ENCODE measurements at places on chromosomes 1 and 21.

DNA sequence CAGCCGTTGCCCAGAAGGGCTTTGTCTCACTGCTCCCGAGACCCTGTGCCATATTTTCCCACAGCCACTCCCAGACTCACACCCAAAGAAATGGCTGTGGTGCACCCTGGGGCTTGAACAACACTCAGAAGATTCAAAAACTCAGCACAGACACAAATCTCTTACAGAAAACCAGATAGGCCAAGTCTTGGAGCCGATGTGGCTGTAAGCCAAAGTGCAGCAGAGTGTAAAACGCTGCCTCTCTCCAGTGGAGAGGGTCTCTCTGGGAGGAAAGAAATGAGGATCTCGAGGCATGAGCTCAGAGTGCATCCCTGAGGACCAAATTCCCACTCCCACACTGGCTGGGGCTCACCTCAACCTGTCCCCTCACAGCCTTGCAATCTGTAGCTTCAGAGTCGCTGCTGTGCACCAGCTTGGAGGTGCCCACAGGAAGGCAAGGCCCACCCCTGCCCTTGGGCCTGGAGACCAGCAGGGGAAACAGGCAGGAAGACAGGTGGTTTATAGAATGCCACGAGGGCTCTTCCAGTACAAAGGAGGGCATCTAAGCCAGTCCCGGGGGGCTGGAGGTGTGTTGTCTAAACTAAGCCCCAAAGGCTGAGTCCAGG is 171.3 kb upstream of the AJAP1 start:
- no peak overlapping the region for H3K27ac ChIP-seq
- no peak overlapping the region for H3K4me3 ChIP-seq
- no peaks in the 10 kb centered on the region for H3K36me3 ChIP-seq
- no peaks in the 10 kb centered on the region for H3K4me1 ChIP-seq

- H3K36me3 ChIP-seq = no peaks in the 10 kb centered on the region
- H3K4me3 ChIP-seq = no peak overlapping the region
- H3K4me1 ChIP-seq = no peaks in the 10 kb centered on the region
- no peaks in the 10 kb centered on the region for H3K27me3 ChIP-seq
- DNase-seq = no peak
- H3K27ac ChIP-seq = no peak overlapping the region
These were observed 5.8 kb upstream of the TGFB2 start for GRCh38 chr1:218339267-218339831.

- H3K36me3 ChIP-seq = peaks cover 8% of the 10 kb centered on the region
- H3K27me3 ChIP-seq = no peaks in the 10 kb centered on the region
- peaks cover 86% of the 10 kb centered on the region for H3K4me1 ChIP-seq
- peak overlapping the region; percentile 78 for H3K27ac ChIP-seq
- H3K4me3 ChIP-seq = peak overlapping the region; percentile 53
These were observed 16.6 kb upstream of the RAP1A start for GRCh38 chr1:111602974-111603373.

DNA sequence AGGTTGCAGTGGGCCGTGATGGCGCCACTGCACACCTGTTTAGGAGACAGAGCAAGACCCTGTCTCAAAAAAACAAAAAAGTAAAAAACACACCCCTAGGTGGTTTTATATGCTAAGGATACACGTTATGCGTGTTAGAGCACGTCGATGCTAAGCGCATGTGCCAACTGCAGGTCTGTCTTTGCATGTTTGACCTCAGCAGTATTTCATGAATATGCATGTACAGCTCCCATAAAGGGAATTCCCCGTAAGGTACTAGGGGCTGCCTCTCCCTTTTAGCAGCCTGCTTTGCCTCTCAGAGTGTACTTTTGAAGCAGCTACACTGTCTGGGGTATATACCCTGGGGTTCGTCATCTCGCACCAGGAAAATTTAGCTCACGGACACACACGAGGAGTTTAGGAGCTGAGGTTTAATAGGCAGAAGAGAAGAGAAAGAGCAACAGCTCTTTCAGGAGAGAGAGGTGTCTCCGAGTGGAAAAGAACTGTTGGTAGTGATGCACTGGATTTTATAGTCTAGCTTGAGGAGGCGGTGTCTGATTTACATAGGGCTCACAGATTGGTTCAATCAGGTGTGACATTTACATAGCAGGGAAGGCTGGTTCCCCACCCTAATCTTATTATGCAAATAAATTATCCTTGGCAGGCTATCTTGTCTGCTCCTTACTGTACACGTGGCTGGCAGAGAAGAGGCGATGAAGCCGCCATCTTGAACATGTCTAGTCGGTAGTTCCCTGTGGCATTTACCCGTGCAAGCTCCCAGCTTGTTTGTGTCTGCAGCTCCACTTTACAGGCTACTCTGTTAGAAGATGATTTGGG is 4.2 kb upstream of the OTUD3 start:
- H3K27me3 ChIP-seq = peaks cover 63% of the 10 kb centered on the region
- DNase-seq = no peak
- H3K36me3 ChIP-seq = peaks cover 4% of the 10 kb centered on the region
- no peak overlapping the region for H3K27ac ChIP-seq
- no peak overlapping the region for H3K4me3 ChIP-seq
- H3K4me1 ChIP-seq = peaks cover 10% of the 10 kb centered on the region

DNA sequence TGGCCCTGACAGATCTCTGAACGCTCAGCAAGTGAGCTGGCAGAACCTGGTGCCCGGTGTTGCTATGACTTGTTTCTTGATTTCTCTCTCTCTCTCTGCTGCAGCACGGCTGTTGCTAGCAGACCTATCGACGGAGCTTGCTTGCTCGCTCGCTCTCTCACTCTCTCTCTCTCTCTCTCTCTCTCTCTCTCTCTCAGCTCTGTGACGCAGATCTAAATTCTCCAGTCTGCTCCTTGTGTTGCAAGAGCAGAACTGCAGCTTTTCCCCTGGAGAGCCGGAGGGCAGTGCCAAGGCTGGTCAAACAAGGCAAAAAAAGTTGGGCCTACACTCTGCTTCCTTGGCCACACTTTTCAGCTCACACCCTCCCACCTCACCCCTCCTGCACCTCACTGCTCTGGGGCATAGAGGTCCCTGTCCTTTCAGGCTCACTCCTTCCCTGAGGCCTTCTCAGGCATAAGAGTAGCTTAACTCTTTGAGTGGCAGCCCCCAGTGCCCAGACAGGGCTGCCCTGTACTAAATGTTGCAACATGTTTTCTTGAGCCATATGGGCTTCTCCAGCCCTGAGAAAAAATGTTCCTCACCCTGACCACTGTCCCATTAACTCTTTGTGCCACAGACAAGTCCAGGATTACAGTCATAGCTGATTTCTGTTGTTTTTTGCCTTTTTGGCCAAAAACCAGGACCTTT is 72.2 kb downstream of the CD46 start:
- peaks cover 75% of the 10 kb centered on the region for H3K4me1 ChIP-seq
- H3K36me3 ChIP-seq = peaks cover 30% of the 10 kb centered on the region
- H3K27ac ChIP-seq = peak overlapping the region; percentile 99
- H3K27me3 ChIP-seq = peaks cover 10% of the 10 kb centered on the region

DNA sequence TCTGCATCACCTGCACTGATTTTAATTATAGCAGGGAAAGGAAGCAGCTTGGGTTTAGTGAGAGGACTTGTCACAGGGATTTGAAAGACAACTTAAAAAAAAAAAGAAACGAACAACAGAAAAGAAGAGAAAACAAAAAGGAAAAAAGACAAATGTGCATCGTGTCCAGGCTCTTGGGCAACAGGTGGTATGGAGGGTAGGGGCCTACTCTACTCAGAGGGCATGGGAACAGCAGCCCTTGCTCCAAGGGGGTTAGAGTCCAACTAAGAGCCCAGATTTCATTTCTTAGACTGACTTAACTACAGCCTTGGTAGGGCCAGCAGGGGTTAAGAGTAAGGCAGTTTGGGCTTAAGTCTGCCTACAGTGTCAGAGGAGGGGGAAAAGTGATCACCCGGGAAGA is 15.3 kb upstream of the EXOSC10 start:
- H3K27ac ChIP-seq = no peak overlapping the region
- no peaks in the 10 kb centered on the region for H3K27me3 ChIP-seq
- H3K4me1 ChIP-seq = no peaks in the 10 kb centered on the region
- H3K36me3 ChIP-seq = peaks cover 27% of the 10 kb centered on the region
- no peak for DNase-seq

DNA sequence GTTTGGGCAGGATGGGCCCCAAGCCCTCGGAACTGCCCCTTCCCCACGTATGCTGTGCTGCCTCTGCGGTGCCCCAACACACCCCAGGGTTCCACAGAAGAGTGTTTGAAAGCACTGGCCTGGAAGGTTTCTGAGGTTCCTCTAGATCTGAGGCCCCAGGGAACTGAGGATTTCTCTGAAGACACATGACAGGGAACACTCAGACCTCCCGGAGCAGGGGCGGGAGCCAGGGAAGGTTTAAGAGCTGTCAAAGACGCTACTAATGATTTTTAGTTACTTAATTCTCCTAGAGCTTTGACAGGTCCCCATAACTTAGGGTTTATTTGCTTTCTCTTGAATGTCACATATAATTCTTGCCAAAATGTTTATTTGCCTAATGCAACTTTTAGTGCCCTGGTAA is 212.3 kb upstream of the GRIK3 start:
- no peaks in the 10 kb centered on the region for H3K4me1 ChIP-seq
- peaks cover 45% of the 10 kb centered on the region for H3K27me3 ChIP-seq
- H3K4me3 ChIP-seq = no peak overlapping the region

DNA sequence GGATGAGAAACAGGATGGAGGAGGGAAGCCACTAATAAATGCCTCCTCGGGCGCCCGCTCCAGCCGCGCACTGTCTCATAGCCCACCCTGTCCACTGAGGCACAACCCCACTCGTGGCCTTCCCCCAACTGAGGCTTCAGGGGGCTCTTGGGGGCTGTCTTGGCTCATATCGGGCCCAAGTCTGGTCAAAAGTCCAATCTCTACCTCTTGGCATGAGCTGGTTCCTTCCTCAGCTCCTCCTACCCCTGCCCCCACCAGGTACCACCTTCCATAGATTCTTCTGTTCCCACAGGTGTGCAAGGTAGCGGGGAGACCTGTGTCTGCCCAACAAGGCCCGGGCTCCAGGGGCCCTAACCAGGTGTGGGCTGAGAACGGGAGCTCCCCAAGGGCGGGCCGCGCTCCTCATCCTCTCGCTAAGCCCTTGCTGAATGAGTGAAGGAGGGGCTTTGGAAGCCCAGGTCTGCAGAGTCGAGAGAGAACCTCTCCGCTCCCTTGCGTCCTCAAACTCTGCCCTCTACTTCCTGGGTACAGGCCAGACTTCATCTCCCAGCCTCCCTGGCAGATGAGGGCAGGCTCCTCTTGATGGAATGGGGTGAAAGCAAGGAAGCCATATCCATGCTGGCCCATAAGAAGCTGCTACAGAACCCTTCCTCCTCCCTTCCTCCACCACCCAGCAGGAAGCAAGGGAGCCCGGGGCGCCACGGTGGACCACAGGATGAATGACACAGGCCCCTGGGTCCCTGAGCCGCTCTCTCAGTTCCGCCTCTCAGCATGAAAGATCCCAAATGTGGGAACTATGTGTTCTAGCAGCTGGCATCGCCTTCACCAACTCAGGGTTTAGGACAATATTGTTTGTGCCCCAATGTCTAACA is 74.7 kb downstream of the PSMG1 start:
- H3K36me3 ChIP-seq = peaks cover 2% of the 10 kb centered on the region
- no peak overlapping the region for H3K4me3 ChIP-seq
- no peak for DNase-seq
- no peaks in the 10 kb centered on the region for H3K4me1 ChIP-seq
- H3K27ac ChIP-seq = no peak overlapping the region

- no peak for DNase-seq
- H3K4me1 ChIP-seq = no peaks in the 10 kb centered on the region
- no peaks in the 10 kb centered on the region for H3K36me3 ChIP-seq
- H3K4me3 ChIP-seq = no peak overlapping the region
- H3K27ac ChIP-seq = no peak overlapping the region
- peaks cover 36% of the 10 kb centered on the region for H3K27me3 ChIP-seq
These were observed 47.1 kb downstream of the SYT2 start for GRCh38 chr1:202663131-202663530.

GRCh38 chr1:12177999-12178441 is 11.2 kb downstream of the TNFRSF1B start:
- DNase-seq = peak; percentile 76
- peaks cover 54% of the 10 kb centered on the region for H3K36me3 ChIP-seq
- H3K27ac ChIP-seq = peak overlapping the region; percentile 100

- peaks cover 1% of the 10 kb centered on the region for H3K36me3 ChIP-seq
- no peak overlapping the region for H3K4me3 ChIP-seq
- peaks cover 70% of the 10 kb centered on the region for H3K27me3 ChIP-seq
- no peak for DNase-seq
- no peak overlapping the region for H3K27ac ChIP-seq
- no peaks in the 10 kb centered on the region for H3K4me1 ChIP-seq
These were observed 568.8 kb downstream of the AJAP1 start for GRCh38 chr1:5223206-5223605.

GRCh38 chr1:18764362-18764761 is 95.1 kb downstream of the TAS1R2 start:
- H3K36me3 ChIP-seq = no peaks in the 10 kb centered on the region
- no peaks in the 10 kb centered on the region for H3K4me1 ChIP-seq
- peaks cover 83% of the 10 kb centered on the region for H3K27me3 ChIP-seq
- H3K27ac ChIP-seq = no peak overlapping the region
- DNase-seq = no peak

DNA sequence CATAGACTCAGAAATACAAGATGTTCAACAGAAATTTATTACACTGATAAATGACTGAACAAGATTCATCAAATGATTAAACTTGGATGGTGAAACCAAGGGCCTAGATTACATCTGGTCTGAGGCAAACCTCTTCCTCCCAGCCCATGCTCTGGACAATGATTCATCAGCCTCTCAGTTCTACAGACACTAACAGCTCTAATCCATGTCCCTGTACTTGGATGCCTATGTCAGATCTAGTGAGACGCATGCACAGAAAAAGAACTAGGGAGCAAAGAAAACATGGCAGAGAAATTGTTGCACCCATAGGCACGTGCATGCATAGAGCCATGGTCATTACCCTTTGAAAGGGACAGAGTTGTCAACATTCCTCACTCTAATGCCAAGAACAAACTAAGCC is 250.1 kb downstream of the KCNH1 start:
- no peak overlapping the region for H3K27ac ChIP-seq
- peaks cover 59% of the 10 kb centered on the region for H3K27me3 ChIP-seq
- no peak overlapping the region for H3K4me3 ChIP-seq
- DNase-seq = no peak
- H3K4me1 ChIP-seq = no peaks in the 10 kb centered on the region
- H3K36me3 ChIP-seq = no peaks in the 10 kb centered on the region

DNA sequence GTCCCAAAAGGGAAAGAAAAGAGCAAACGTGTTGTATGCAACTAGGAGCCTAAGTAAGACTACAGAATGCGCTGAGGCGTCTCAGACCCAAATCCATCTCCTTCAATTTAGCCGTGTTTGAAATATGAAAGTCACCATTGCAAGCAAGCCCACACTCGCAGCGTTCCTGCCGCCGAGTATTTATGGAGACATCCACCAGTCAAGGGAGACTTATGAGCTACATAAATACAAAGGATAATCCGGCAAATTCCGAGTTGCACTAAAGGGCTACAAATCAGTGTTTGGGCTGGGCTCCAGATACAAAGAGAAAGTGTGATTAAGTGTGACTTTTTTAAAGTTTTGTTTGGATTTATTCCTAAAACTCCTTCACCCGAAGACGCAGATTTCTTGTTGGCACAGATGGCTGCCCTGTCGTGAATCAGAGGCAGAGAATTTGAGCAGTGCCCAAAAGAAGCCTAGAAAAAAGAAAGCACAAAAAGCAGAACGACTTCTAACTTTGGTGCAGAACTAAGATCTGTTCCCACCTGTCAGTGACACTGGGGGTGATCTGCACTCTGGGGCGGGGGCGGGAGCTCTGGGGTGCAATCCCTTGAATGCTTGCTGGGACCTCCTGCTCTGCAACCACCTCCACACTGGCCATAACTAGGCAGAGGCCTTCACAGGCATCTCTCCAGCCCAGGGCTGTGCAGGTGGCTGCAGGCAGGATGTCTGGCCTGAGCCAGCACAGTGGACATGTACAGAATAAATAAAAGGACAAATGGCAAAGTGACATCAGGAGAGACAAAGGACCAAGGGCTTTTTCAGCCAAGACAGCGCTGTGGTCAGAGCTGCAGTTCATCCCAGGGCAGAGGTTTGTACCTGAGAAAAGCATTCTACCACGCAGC is 489.7 kb downstream of the NPHP4 start:
- H3K27ac ChIP-seq = no peak overlapping the region
- no peaks in the 10 kb centered on the region for H3K36me3 ChIP-seq
- no peak overlapping the region for H3K4me3 ChIP-seq
- peaks cover 44% of the 10 kb centered on the region for H3K27me3 ChIP-seq
- DNase-seq = no peak
- no peaks in the 10 kb centered on the region for H3K4me1 ChIP-seq

All from central memory CD8-positive, alpha-beta T cell (primary cell).